ENCODE measurements at places on chromosomes 2 and 18. TPM values are rescaled to one million over a fixed set of nuclear protein-coding genes. Genes with fewer than 3 reads are reported as not detected.

DNA sequence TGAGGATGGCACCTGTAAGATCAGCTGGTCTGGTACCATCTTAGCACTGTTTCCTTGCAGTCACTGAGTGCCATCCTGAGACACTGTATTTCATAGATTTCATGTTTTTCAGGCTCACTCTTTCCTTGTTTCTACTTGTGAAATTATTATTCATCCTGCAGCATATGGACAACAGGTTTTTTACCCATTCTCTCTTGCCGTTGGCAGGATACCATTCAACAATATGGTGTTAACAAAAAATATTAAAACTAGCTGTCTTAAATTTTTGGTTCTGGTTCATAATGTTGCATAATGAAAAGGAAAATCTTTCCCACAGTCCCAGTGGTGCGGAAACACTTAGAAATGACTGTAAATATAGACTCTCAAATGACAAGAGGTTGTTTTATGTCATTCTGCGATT is 23.1 kb upstream of the ATG16L1 start:
- no peak for DNase-seq

DNA sequence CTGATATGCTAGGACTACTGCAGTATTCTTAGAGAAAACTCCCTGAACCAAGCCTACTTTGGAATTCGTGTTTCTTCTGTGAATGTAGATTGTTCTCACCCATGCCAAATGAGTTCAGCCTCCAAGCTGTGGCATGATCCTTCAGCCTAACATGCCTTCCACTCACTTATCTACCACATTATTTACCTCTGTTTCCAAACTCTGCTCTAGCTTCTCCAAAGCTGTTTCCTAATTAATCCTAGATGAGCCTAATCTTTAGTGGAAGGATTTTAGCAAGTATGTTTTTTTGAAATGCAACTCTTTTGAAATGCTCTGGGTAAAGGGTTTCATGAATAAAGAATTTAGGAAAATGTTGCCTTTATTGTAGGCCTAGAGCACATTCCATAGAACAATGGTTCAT is 152.9 kb upstream of the MMADHC start:
- DNase-seq: no peak

DNA sequence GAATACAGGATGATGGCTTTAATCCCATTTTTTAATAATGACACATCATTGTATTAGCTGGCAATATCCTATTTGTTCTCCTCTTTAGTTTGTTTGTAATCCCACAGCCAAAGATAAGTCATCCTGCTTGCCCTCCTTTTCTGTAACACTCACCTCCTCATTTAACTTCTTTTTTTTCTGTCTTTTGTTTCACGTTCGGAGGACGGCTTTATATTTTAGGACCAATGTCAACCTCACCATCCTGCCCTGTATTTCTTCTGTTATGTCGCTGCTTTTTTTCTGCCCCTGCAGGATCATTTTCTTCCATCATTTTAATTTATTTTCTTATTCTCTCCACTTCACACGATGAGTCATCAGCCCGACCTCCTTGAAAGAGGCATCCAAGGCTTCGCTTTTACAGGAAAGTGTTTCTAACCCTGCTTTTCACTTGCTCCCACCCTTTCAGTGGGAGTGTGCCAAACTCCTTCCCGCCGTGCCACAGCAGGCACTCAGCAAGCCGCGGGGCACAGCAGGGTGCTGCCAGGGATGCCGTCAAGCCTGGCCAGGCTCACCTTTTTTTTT is 11.4 kb downstream of the RAB31 start:
- DNase-seq: no peak

DNA sequence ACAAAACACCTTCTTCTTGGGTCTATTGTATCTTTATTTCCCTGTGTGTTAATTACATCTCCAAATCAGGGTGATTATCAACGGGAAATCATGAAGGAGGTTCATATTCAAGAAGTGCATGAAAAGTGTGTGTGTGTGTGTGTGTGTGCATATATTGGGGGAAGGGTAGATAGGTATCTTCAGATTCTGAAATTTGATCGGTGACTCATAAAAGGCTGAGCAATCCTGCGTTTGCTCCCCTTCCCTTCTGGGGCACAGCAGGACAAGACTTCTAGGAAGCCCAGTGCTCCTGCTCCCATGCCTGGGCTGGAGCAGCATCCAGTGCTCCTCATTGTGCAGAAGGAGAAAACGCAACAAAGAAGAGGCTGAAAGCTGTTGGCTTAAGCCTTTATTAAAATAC is 25.8 kb downstream of the MC5R start:
- no peak for DNase-seq

The PRR30 gene
- not detected for total RNA-seq

GRCh38 chr18:4987452-4988405 is 209.3 kb downstream of the AKAIN1 start:
- no peak for DNase-seq

The SLC14A1 gene
- not detected for total RNA-seq

The VAMP5 gene
- 28.5 TPM for total RNA-seq

- DNase-seq: no peak
These were observed 416.8 kb downstream of the LRATD1 start for GRCh38 chr2:15049096-15049993.

DNA sequence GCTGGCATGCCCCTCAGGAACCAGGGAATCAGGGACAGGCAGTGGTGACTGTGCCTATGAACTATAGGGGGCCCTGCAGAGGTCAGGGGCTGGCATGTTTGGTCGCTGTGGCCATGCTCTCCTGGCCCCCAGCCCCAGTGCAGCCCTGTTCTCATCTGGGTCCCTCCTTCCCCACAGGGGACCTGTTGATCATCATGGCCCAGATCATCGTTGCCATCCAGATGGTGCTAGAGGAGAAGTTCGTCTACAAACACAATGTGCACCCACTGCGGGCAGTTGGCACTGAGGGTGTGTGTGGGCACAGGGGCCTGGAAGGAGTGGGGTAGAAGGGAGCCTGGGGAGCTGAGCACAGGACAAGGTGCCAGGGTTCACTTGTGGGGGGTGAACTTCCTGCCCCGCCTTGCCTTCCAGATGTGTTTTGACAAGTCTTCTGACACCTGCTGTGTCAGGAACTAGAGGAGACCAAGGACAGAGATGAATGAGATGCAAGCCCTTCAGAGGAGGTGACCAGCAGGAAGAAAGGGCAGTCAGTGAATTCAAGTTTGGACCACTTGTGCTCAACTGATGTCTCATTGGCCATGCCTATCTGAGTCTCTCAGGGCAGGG is 9.6 kb upstream of the CENPA start:
- DNase-seq: no peak

DNA sequence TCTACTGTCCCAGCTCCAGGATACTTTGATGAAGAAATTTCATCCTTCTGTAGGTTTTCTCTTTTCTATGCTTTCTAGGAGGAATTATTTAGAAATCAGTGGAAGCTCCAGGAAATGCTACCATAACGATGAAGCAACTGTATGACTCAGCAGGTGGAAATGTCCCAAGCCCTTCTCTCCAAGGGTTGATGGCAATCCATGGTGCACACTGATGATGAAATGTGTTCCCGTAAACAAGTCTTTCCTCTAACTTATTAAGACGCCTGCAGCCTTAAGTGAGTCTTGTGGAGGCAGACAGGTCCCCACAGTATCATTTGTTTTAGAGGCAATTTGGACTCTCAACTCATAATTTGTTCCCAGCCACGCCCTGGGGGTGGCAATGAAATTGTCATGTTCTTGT is 777.6 kb upstream of the SOX11 start:
- peak; percentile 28 for DNase-seq

- DNase-seq: no peak
These were observed 206.5 kb upstream of the ZSWIM2 start for GRCh38 chr2:187055463-187055862.

- no peak for DNase-seq
These were observed 103.4 kb downstream of the CHST9 start for GRCh38 chr18:27081701-27082100.

The EXOC6B gene
- 29.7 TPM for total RNA-seq

The TRAF3IP1 gene
- 9.4 TPM for total RNA-seq

The ACTG2 gene
- total RNA-seq: 0.27 TPM

DNA sequence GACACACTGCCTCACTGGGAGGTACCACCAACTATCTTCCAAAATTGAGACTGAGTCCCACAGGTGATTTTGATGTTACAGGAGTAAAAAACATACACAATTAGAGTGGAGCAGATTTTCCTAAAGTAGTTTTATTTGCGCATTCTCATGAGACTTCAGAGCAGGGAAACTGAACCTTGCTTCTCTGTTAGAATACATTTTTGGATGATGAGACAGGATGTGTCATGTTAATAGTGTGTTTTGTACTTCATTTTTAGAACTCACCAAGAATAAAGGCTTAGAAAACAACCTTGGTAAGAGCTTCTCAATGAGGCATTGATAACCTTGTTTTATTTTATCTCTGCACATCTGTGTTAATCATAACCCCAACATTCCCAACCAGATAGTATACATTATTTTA is 310.2 kb upstream of the GALNT5 start:
- DNase-seq: no peak

DNA sequence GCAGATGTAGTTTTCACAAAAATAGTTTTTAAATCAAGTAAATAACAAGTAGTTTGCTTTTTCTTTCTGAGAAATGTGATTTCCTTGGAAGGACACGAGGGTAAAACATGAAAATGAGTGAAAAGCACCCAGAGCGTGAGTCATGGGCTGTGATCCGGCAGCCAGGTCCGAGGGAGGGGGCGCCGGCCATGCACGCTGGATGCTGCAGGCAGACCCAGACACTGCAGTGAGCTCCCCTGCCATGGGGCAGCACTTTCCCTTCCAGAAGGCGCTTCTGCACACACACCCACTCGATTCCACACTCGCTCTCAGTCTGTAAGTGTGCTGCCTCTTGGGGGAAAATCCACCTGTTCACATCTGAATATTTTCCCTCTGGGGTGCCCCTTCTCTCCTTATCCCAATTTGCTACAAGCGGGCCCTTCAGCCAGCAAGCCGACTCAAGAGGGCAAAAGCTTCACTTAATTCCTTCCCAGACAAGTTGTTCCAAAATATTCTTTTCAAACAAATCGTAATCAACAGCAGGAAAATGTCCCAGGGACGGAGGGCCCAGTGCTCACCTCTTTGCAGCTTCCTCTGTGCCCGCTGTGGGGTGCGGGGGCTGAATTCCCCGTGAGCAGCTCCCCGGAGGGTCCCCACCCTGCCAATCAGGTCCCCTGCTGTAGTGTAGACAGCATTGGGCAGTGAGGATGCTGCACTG is 87.0 kb upstream of the ID2 start:
- no peak for DNase-seq

DNA sequence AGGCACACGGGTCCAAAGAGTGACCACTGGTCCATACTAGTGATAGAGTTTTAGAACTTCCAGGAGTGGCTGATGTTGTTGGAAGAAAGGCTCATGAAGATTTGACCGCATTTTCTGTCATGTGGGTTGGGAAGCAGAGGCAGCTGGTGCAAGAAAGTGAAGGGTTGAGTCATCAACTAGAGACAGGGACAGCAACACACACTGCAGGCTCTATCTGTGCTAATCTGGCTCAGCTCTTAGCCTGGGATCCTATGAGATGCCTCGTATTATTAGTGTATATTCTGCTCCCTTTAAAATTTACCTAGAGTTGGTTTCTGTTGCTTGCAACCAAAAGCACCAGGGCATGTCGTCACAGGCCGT is 2.5 kb upstream of the SH3RF3 start:
- DNase-seq: peak; percentile 47

DNA sequence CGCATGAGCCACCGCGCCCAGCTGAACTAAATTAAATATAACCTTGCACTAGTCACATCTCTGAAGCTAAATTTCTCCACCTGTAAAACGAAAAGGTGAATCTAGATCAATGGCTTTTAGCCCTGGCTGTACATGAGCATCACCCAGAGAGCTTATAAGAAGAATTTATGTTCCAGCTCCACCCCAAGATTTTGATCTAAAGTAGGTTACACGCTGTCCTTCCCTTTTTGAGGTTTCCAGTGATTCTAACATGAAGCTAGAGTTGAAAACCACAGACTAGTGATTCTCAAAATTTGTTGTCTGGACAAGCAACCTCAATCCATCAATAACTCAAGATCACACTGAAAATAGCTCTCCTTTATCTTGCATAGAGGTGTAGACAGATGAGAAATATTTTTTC is 208.8 kb upstream of the CRIM1 start:
- no peak for DNase-seq

DNA sequence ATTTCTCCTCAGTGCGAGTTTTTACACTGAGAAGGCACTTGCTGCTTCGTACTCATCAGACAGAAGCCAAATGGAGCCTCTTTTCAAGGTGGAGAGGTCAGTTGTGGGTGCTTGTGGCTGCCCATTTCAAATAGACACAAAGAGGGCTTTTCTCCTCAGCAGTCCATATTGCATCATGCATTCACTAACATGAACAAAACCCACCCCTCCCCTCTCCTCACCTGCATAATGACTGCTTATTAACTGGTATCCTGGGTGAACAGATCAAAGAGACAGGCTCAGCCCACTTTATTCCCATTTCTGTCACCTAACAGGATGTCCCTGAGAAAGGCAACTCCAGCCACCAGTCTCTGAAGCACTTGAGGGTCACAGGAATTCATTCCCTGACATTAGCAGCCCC is 28.9 kb downstream of the KLF7 start:
- DNase-seq: no peak

Data from kidney epithelial cell (primary cell).